MCF 10A (cell line): ENCODE measurements at places on chromosomes 4 and X. TPM values are rescaled to one million over a fixed set of nuclear protein-coding genes. Genes with fewer than 3 reads are reported as not detected.

DNA sequence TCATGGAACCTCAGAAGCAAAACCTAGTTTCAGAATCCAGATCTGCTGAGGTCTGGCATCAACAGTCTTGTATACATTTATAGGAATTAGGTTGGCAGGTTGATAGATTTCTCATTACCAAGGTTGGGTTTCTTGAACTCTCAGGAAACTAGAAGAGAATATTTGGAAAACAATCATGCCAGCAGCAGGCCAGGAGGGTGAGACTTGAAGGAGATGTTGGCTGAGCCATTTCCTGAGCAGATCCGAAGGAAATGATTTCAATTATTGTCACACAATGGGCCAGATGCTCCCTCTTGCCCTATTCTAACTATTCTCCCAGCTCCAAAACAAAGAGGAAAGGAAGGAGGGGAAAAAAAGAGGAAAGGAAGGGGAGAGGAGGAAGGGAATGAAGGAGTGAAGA, 45.2 kb downstream of the SHROOM4 start:
- DNase-seq: no peak
- H3K27ac ChIP-seq: no peak overlapping the region
- no peaks in the 10 kb centered on the region for H3K36me3 ChIP-seq
- peaks cover 39% of the 10 kb centered on the region for H3K27me3 ChIP-seq
- H3K4me3 ChIP-seq: no peak overlapping the region

DNA sequence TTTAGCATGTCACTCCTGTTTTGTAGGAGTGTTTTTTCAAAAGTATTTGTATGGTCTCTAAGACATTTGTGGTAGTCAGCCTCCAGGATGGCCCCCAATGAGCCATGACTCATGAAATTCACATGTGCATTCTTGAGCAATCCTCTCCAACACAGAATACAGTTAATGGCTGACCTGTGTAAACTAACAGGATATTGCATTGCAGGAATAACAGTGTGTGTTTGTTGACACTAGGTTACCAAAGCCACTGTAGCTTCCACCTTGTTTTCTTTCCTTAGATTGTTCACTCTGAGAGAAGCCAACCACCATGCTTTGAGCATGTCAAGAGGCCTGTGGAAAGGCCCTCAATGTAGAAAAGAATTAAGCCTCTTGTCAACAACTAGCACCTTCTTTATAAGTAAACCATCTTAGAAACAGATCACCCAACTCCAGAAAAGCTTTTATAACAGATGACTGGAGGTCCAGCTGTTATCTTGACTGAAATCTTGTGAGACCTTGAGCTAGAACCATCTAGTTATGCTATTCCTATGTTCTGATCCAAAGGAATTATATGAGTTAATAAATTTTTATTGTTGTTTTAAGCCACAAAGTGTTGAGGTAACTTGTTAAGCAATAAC, 28.5 kb downstream of the TBCK start:
- H3K4me3 ChIP-seq: no peak overlapping the region
- H3K4me1 ChIP-seq: no peaks in the 10 kb centered on the region
- peak; percentile 84 for DNase-seq
- H3K27me3 ChIP-seq: no peaks in the 10 kb centered on the region
- peaks cover 26% of the 10 kb centered on the region for H3K36me3 ChIP-seq

DNA sequence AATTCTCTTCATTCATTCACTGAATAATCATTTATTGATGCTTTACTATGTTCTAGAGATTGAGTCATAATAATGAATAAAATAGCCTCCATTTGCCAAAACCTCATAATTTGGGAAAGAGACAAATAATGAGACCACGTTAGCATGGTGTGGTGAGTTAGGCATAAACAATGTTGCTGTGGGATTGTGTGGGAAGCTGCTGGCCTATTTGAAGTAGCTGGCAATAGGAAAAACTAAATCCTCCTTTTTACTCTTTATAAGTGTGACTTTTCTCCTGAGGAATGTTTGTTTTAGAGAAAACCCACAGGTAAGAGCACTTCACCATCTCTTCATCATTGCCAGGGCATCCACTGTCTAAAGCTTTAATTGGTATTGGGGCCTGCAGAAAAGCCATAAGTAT, 95.3 kb downstream of the AREG start:
- peaks cover 19% of the 10 kb centered on the region for H3K4me1 ChIP-seq
- no peaks in the 10 kb centered on the region for H3K36me3 ChIP-seq
- H3K27me3 ChIP-seq: no peaks in the 10 kb centered on the region
- no peak overlapping the region for H3K4me3 ChIP-seq
- peak overlapping the region; percentile 27 for H3K27ac ChIP-seq

DNA sequence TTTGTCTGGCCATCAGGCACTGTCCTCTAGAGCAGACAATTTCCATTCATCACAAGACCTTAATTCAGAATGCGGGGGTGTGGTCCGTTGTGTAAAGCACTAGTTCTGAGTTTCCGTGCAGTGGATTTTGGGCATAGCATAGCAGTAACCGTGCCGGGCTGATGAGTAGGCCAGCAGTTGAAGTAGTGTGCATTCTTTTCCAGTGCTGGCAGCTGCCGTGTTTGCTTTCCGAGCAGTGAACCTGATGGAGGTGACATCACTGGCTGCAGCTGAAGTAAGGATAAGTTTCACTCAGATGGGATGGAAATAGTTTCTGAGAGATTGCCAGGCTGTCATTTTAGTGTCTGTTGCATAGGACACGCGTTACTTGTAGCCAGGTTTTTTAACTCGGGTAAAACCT, 107.0 kb upstream of the STIM2 start:
- no peak for DNase-seq
- H3K36me3 ChIP-seq: peaks cover 21% of the 10 kb centered on the region
- H3K4me3 ChIP-seq: no peak overlapping the region

UGT2B7 gene
- total RNA-seq: not detected in 2 replicates

DNA sequence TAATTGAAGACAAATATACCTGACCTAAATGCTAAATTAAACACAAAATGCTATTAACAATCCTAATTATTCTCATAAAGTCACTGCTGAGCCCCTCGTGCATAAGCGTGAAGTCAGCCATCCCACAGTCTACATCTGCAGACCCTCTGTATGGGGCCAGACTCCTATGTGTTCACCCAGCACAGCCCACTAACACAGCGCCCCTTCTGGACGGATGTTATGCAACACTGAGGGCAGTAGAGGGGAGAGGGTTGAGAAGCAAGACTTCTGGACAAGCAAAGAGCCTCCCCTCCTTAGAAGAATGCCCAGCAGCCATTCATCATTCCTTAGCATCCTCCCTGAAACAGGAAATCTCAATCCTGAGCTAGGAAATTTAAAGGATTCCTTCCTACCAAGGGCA, 7.9 kb downstream of the TRPC3 start:
- H3K4me3 ChIP-seq: no peak overlapping the region
- no peaks in the 10 kb centered on the region for H3K36me3 ChIP-seq
- H3K27ac ChIP-seq: no peak overlapping the region

DNA sequence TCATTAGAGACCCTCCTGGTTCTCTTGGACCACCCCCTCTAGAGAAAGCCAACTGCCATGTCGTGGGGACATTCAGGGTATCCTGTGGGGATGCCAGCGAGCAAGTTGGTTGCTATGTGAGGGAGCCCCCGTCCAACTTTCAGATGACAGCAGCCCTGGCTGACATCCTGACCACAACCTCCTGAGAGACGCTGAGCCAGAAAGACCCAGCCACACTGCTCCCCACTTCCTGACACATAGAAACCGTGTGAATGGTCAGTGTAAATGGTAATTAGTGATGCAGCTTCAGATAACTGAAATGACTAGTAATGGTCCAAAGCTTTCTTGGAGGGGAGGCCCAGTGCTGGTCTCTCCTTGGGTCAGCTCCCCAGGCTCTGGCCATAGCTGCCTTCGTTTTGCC, 10.8 kb downstream of the CLCN4 start:
- peaks cover 14% of the 10 kb centered on the region for H3K27me3 ChIP-seq
- DNase-seq: no peak
- no peaks in the 10 kb centered on the region for H3K36me3 ChIP-seq
- no peak overlapping the region for H3K27ac ChIP-seq
- no peak overlapping the region for H3K4me3 ChIP-seq

- no peaks in the 10 kb centered on the region for H3K27me3 ChIP-seq
- peaks cover 10% of the 10 kb centered on the region for H3K4me1 ChIP-seq
- peak; percentile 30 for DNase-seq
- no peaks in the 10 kb centered on the region for H3K36me3 ChIP-seq
- H3K4me3 ChIP-seq: no peak overlapping the region
Measured at GRCh38 chr4:27357283-27357682, 496.6 kb downstream of the STIM2 start.

BLTP1 gene
- 28.0 and 33.1 TPM in 2 replicates for total RNA-seq

- no peak overlapping the region for H3K27ac ChIP-seq
- H3K4me1 ChIP-seq: no peaks in the 10 kb centered on the region
- no peak for DNase-seq
- H3K36me3 ChIP-seq: peaks cover 6% of the 10 kb centered on the region
Measured at GRCh38 chrX:31237189-31237588, 165.3 kb upstream of the FTHL17 start.

DNA sequence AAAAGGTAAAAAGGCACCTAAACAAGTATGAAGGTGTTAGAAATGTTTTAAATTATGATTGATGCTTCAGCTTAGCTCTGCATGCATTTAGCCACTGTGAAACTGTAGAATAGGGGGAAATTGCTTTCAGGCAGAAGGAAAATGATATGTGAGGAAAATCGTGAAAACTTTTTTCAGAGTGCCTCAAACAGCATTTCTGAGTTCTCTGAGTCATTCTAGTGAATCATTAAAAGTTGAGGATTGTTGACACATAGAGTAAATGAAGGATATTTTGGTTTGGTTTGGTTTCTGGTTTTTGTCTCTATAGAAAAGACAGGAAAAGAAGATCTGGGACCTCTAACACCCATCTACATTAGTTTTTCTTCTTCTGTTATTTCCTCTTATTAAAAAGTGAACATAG, 332.5 kb upstream of the TRAM1L1 start:
- H3K4me3 ChIP-seq: no peak overlapping the region
- peak; percentile 1 for DNase-seq
- H3K27ac ChIP-seq: no peak overlapping the region
- H3K36me3 ChIP-seq: no peaks in the 10 kb centered on the region

PGK1 gene
- total RNA-seq: 279 and 310 TPM in 2 replicates

REELD1 gene
- not detected in 2 replicates for total RNA-seq

ERAS gene
- total RNA-seq: 0.25 TPM in 1 of 2 replicates, not detected in the other

RNF175 gene
- total RNA-seq: 0.42 and 0.66 TPM in 2 replicates

GRCh38 chr4:119663160-119663788, 34.7 kb upstream of the PDE5A start:
- no peak overlapping the region for H3K27ac ChIP-seq
- no peak for DNase-seq
- H3K4me1 ChIP-seq: no peaks in the 10 kb centered on the region
- no peaks in the 10 kb centered on the region for H3K36me3 ChIP-seq
- no peak overlapping the region for H3K4me3 ChIP-seq

DNA sequence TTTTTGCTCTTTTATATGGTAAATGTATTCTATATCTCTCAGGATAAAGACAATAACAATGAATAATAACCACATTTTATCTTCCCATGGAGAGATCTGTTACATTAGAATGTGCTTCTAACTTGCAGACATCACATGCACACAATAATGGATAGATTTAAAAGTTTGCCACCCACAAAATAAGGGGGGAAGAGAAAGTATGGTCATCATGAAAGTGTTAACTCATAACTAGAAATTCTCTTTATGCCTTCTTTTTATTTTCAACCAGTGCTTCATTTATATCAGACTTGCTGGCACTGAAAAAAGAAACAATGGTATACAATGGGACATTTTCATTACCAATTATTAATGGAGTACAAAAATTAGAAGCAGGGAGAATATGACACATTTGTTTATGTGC, 470.0 kb downstream of the FAT4 start:
- no peak overlapping the region for H3K27ac ChIP-seq
- H3K36me3 ChIP-seq: no peaks in the 10 kb centered on the region
- H3K27me3 ChIP-seq: no peaks in the 10 kb centered on the region
- no peak for DNase-seq
- H3K4me1 ChIP-seq: no peaks in the 10 kb centered on the region

NOX1 gene
- not detected in 2 replicates for total RNA-seq

FGG gene
- total RNA-seq: 3.2 and 4.9 TPM in 2 replicates

GRCh38 chrX:54994668-54995351, 822 bp upstream of the PFKFB1 start:
- no peak overlapping the region for H3K4me3 ChIP-seq
- no peak overlapping the region for H3K27ac ChIP-seq
- no peak for DNase-seq
- no peaks in the 10 kb centered on the region for H3K4me1 ChIP-seq

GRCh38 chr4:140374130-140374477, 658 bp downstream of the SCOC start:
- H3K4me1 ChIP-seq: peaks cover 34% of the 10 kb centered on the region
- no peaks in the 10 kb centered on the region for H3K27me3 ChIP-seq
- H3K36me3 ChIP-seq: no peaks in the 10 kb centered on the region
- no peak overlapping the region for H3K27ac ChIP-seq

CENPVL3 gene
- not detected in 2 replicates for total RNA-seq

DNA sequence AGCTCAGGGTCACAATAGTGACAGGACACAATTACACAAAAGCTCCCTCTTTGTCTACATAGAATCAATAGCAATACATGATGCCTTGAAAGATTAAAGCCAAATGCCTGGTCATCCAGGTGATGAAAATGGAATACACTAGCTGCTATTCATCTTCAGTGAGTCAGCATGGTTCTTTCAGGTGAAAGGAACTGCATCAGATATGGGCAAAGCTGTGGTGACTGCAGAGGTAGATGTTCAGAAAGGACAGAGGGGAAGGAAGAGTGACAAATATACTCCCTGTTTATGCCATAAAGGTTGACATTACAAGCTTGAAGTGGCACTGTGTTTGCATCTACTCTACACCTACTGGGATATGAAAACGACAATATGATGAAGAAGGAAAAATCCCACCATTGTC, 20.0 kb upstream of the FTHL17 start:
- no peak overlapping the region for H3K27ac ChIP-seq
- H3K27me3 ChIP-seq: no peaks in the 10 kb centered on the region
- DNase-seq: no peak
- no peaks in the 10 kb centered on the region for H3K36me3 ChIP-seq
- no peaks in the 10 kb centered on the region for H3K4me1 ChIP-seq

- H3K4me3 ChIP-seq: no peak overlapping the region
- no peak for DNase-seq
- H3K27ac ChIP-seq: no peak overlapping the region
- H3K36me3 ChIP-seq: peaks cover 15% of the 10 kb centered on the region
Measured at GRCh38 chr4:1019729-1020470, 8.5 kb downstream of the FGFRL1 start.

ADH1C gene
- not detected in 2 replicates for total RNA-seq

DIPK2B gene
- not detected in 2 replicates for total RNA-seq

- peaks cover 13% of the 10 kb centered on the region for H3K27me3 ChIP-seq
- peak; percentile 52 for DNase-seq
- peak overlapping the region; percentile 95 for H3K4me3 ChIP-seq
- peaks cover 10% of the 10 kb centered on the region for H3K4me1 ChIP-seq
- peak overlapping the region; percentile 99 for H3K27ac ChIP-seq
- H3K36me3 ChIP-seq: peaks cover 8% of the 10 kb centered on the region
Measured at GRCh38 chrX:41085878-41086626, 807 bp downstream of the USP9X start.

- DNase-seq: no peak
- no peak overlapping the region for H3K4me3 ChIP-seq
Measured at GRCh38 chr4:149500806-149501205, 314.8 kb downstream of the IQCM start.

- H3K27ac ChIP-seq: peak overlapping the region; percentile 19
- DNase-seq: no peak
- H3K4me3 ChIP-seq: no peak overlapping the region
- H3K36me3 ChIP-seq: peaks cover 15% of the 10 kb centered on the region
- peaks cover 30% of the 10 kb centered on the region for H3K4me1 ChIP-seq
- H3K27me3 ChIP-seq: no peaks in the 10 kb centered on the region
Measured at GRCh38 chr4:87026800-87027495, 92.1 kb downstream of the AFF1 start.
